ENCODE measurements at places on chromosomes 3 and 15.

DNA sequence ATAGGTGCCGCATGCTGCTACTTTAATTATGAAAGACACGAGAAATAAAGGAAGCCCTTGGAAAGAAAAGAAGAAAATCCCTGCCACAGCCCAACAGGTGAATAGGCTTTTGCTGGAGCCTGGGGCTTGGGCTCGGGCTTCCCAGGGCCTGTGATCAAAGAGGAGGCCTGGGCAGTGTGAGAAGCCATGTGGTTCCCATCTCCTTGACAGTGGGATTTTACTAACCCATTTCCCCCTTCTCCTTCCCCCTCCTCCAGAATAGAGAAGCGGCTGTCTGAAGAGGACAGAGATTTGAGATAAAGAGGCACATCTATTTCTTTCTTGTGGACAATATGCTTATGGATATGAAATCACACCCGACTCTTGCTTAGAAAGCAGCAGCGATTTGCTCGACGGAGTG, 369.1 kb downstream of the MCTP2 start:
- no peak for DNase-seq

DNA sequence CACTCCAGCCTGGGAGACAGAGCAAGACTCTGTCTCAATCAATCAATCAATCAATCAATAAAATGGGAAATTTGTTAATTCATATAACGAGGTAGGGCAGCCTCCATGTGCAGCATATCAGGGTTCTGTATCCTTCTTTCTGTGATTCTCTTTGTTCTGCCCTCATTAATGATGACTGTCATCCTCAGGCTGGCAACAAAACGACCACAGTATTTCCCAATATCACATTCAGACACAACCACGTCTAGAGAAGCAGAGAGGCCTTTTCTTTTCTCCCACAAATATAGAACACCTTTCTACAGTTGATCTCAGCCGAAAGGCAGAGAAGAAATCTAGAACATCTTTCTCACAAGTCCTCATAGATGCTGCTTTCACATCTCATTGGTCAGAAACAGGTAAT, 11.2 kb downstream of the CEP19 start:
- no peak for DNase-seq

DNA sequence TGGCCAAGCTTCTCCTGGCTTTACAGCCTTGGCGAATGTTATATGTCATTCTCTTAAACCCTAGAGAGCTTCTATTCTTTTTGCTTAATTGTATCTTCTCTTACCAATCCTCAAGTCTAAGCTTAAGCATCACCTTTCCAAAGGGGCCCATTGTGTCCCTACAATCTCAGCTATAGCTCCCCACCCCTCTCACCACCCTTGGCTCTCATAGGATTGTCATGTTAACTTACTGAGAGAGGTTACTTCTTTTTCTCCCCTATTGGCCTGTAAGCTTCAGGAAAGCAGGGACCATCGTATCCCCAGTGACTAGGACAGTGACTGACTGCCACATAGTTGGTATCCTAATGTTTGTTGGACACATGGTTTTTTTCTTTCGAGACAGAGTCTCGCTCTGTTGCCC, 43.3 kb upstream of the LMOD3 start:
- no peak for DNase-seq

GRCh38 chr3:66255865-66256264, 35.1 kb downstream of the SLC25A26 start:
- DNase-seq = no peak

DNA sequence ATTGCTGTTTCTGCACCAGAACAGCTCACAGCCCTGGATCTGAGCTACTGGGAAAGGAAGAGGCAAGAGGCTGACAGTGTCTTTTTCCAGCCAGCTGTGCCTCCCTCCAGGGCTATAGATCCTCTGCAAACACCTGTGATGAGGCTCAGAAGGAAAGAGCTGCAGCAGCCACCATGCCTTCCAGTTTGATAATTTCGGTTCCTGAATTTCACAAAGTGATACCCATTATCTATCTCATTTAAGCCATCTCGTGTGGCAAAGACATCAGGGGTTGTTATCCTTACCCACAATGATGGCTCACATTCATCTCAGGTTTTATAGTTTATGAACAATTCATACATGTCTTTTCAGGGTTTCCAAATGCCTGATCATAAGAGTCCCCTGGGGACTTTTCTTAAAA, 1.8 kb upstream of the LARP6 start:
- DNase-seq = no peak

GRCh38 chr3:79651536-79652065, 116.2 kb downstream of the ROBO1 start:
- DNase-seq = no peak

DNA sequence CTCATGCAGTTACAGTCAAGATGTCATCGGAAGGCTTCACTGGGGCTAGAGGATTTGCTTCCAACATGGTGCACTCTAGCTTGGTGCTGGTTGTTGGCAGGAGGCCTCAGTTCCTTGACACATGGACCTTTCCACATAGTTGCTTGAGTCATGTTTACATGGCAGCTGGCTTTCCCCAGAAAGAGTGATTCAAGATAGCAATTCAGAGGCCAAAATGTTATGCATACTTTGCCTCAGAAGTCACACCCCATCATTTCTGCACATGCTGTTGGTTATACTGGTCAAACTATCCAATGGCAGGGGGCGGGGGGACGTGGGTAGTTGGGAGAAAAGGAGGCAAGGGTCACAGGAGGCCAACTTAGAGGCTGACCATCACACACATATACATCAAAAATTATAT, 58.7 kb downstream of the FOXB1 start:
- DNase-seq = no peak

DNA sequence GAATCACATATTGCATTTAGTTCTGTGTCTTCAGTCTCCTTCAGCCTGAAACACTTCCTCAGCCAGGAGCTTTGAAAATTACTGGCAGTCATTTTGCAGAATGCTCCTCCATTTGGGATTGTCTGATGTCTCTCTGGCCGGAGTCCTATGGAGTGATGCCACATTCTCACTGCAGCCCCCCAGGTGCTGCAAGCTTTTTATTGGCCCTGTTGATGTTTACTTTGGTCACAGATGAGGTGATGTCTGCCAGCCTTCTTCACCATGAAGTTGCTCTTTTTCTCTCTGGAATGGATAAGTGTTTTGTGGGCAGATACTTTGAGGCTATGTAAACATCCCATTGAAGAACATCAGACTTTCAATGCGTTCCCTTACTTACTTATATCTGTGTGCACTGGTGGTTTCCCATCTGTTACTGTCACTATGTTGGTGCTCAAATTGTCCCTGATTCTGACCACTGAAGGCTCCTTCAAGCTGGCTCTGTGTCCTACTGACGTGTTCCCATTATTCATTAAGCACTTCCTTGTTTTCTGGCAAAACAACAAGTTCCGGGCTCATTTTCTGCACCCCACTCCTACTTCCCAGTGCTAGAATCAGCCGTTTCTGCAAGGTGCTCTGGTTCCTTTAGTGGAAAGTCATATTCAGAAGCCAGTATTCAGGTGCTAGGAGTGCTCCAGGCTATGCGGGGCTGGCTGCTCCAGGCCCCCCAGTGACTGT, 1.4 kb upstream of the CLEC3B start:
- DNase-seq = no peak

- no peak for DNase-seq
Measured at GRCh38 chr15:91780387-91780786, 73.1 kb upstream of the SLCO3A1 start.

DNA sequence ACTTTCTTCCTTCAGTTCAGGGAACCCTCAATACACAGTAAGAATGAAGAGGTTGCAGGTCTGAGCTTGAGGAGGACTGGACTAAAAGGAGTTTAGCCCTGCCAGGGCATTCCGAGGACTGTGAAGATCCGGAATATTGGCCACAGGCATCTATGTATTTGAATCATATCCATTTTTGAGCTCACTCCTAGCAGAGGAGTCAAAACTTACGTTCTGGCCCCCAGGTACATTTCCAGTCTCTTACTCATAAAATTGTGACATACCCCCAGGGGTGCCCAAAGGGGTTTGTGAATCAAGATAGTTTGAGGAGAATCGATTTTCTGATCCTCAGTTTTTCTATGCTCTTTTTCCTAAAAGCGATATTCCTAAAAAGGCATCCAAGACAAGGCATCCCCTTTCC, 27.6 kb upstream of the SRP14 start:
- DNase-seq = no peak

- DNase-seq = no peak
Measured at GRCh38 chr3:27796365-27796875, 74.3 kb upstream of the EOMES start.

DNA sequence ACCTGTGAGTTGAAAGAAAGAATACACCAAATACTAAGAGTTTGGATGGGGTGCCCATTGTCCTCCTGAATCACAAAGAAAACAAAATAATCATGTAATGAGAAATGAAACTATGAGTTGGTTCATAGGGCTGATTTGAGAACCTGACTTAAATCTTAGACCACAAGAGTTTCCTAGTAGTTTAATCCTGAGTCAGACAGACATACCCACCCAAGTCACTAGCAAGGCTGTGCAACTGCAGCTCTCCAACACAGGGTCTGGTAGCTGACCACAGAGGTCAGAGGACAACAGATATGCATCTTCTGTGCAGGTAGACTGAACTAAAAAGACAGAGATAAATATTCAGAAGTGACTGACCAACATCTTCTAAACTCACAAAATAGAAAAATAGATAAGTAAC, 296.3 kb upstream of the TMCO5A start:
- DNase-seq = no peak

DNA sequence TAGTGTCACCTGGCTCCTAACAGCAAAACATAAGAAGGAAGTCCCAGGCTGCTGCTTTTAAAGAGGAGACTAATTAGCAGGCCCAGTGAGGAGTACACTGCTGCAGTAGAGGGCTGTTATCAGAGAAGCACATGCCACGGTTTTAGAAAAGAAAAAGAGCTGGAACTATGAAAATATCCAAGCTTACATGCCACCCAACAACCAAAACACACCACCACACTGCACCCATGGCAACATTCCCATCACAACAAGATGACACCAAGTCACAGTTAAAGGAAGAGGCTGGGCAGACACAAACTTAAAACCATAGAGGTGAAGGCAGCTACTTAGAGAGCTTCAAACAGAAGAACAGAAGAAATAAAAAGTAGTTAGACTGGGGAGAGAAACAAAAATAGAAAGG, 37.0 kb downstream of the NPTN start:
- no peak for DNase-seq

- no peak for DNase-seq
Measured at GRCh38 chr15:40937762-40938535, 8.8 kb downstream of the DLL4 start.

- no peak for DNase-seq
Measured at GRCh38 chr3:134059035-134059601, 29.4 kb upstream of the SLCO2A1 start.

DNA sequence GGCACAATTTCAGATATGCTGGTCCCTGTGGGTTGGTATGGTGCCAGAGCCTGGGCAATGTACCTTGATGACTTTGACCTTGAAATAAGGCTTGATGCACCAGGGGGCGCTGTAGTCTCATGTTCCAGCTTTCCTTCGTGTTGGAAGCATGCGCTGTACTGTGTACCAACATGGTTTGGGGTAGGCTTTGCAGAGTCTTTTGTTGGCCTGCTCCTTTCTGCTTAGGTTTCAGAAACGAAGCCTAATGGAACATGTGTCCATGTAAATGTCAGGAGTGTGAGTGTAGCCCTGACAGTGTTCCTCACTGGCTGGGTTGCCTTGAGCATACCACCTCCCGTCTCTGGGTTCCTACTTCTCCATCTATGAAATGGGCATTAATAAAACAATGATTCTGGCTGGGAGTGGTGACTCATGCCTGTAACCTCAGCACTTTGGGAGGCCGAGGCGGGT, 3.6 kb upstream of the CCR4 start:
- DNase-seq = peak; percentile 79

GRCh38 chr15:23897091-23897490, 210.0 kb upstream of the NDN start:
- no peak for DNase-seq

- no peak for DNase-seq
Measured at GRCh38 chr3:157174290-157174648, 14.3 kb upstream of the CCNL1 start.

GRCh38 chr3:129105862-129106261, 15.7 kb downstream of the RAB43 start:
- no peak for DNase-seq

GRCh38 chr15:69593981-69594966, 141.7 kb downstream of the RPLP1 start:
- DNase-seq = no peak

DNA sequence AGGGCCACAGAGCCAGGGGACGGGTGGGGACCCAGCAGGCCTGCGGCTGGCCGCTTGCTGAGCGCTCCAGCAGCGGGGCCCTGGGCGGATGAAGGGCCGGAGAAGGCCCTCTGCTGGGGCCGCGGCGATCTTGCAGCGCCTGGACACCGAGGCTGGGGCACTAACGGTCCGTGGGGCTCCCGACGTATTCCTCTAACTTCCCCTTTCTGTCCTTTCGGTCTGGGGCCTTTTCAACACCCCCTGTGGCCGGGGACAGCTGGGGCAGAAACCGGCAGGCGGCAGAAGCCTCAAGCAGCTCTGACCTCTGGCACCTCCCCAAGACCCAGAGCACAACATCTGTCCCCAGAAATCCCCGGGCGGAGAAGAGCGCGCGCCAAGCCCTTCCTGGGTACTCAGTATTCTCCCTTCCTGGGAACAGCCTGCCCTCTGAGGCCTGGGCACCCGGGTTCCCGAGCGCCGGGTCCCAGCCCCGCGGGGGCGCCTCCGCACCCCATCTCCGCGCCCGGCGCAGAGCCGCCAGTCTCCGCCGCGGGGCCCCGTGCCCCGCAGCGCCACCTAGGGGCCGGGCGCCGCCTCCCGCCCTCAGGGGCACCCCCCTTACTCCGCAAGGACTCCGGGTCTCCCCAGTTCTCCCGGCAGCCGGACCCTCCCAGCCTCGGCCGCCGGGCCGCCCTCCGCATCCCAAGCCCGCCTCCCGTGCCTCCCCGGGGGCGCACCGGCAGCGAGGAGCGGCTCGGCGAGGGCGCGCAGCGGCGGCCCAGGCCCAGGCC, 582 bp upstream of the SLCO3A1 start:
- DNase-seq = peak; percentile 63

DNA sequence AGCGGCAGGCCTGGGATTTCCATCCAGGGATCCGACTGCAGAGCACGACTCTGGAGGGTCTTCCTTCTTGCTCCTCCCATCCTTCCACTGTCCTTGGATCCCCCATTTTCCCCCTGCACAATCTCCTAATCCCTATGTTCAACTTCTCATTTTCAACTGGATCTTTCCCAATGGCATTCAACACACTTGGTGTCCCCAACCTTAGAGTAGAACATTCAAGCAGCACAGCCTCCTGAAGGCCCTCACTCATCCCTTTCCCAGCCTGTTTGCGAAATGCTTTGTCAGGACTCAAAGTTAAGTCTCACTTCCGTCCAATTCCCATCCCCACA, 32.3 kb downstream of the RPN1 start:
- no peak for DNase-seq

DNA sequence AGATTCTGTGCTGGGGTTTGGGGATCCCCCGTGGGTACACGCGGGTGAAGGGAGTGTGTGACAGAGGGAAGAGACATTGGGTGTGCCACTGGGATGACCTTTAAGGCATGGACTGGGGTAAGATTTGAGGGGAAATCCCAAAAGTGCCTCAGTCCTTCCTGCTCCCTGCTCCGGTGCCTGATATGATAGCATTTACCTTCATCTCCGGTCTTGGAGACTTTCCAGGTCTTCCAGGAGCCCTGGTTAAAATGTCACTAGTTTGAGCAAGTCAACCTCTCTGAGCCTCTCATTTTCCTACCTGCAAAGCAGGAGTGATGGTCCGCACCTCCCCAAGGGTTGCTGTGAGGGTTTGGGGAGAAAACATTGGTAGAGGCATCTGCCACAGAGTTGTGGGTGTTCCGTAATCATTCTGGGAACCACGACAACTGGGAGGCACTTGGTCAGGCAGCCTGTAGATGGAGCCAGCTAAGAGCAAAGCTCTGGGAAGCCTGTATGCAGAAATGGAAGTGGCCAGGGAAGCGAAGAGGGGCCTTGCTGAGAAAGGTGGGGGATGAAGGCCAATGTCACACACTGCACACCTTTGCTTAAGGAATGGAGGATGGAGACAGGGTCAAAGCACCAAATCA, 33.9 kb upstream of the KIF23 start:
- DNase-seq = no peak
